COR-L47 (cell line): ENCODE measurements at places on chromosomes 4 and X.

DNA sequence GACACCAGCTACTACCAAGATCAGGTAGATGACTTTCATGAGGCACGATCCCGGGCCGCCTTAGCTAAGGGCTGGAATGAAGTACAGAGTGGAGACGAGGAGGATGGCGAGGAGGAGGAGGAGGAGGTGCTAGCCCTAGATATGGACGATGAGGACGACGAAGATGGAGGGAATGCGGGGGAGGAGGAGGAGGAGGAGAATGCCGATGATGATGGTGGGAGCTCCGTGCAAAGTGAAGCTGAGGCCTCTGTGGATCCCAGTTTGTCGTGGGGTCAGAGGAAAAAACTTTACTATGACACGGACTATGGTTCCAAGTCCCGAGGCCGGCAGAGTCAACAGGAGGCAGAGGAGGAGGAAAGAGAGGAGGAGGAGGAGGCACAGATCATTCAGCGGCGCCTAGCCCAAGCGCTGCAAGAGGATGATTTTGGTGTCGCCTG is 481 bp downstream of the UTP3 start:
- no peak for DNase-seq

DNA sequence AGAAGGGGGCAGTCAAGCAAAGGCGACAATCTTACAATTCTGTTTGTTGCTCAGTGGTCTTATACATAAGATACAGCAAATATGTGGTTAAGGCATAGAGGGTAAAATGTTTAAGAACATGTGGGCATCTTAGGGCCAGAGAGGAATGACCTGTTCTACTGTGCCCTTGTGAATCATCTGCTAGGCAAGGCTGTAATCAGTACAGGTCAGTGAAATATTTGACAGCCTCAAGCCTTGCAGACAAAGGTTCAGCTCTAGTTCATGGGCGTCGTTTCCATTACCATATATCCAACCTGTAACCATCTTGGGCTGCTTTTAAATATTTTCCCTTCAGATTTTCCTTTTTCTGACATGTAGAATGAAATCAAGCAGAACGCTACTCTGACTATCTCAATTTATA is 37.3 kb downstream of the AGA start:
- DNase-seq = no peak

- DNase-seq = no peak
Observed at GRCh38 chr4:57370691-57371090, 260.5 kb upstream of the IGFBP7 start.

GRCh38 chrX:13857804-13858203 is 40.9 kb upstream of the GPM6B start:
- DNase-seq = no peak

GRCh38 chr4:102477657-102478056 is 23.5 kb upstream of the NFKB1 start:
- no peak for DNase-seq

DNA sequence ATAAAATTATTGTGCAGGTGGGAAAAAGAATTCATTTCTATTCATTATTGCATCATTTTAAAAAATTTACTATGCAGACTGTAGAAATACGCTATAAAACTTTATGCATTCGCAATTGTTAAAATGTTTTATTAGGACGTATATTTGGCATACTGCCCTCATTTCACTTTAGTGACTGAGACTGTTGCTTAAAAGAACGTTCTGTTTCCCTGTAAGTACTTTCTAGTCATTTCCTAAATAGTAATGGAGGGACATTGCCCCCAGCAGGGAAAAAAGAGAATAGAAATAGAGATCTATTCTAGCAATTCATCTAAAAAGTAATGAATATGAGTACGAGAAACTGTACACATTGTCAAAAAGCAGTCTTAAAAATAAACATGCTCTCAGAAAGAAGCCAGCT is 1295.8 kb upstream of the TENM3 start:
- peak; percentile 40 for DNase-seq

GRCh38 chr4:91914176-91914804 is 389.5 kb upstream of the GRID2 start:
- DNase-seq = no peak

GRCh38 chr4:175092114-175092513 is 174.0 kb downstream of the ADAM29 start:
- no peak for DNase-seq

DNA sequence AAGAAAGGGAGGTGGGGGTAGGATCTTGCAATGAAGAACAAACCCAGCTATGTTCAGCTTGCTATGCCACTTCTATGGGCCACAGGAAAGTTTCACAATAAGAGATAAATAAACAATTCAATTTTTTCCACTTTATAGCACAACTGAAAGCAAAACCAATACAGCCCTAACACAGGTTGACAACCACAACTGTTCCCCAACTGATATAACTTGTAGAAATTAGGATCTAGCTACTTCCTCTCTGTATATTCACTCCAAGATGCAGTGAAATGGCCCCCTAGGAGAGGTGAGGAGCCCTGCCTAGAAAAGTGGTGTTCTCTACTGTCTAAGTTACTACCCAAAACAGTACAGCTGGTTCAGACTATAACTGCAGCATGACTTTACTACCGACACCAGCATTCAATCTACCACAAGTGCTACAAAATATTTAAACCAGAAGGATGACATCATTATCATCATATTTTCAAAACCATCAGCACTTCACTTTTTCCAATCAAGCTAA is 77.0 kb downstream of the FBXW7 start:
- DNase-seq = no peak

GRCh38 chr4:29309050-29309449 is 1411.1 kb upstream of the PCDH7 start:
- no peak for DNase-seq

- DNase-seq = no peak
Observed at GRCh38 chrX:104745152-104745551, 179.2 kb downstream of the IL1RAPL2 start.

DNA sequence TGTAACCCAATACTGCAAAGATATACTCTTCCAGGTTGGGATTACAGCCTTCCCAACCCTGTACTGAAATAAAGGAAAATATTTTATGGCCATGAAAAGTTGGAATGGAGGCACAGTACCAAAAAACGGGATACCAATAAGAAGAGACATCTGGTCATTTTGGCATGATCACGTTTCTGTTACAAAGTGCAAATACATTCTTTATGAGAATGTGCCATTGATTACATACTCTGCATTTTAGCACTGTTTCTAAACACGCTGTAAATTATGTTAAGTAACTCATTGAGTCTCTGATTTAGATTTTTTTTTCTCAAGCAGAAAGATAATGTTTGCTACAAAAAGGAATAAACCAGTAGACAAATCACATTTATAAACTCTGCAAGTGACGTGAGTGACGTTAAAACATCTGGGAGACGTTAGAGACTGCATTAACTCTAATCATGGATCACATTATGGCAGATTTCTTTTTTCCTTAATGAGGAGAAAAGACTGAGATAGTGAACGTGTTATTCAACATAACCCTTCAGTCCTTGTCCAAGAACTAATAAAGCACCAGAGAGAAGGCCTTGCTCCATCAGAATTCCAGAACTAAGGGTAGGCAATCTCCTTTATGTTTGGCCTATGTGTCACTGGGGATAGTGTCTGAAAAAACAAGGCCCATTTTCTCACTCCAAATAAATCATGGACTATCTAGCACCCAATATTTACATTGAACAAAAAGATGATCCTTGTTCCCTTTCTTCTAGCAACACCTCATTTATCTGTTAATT is 31.0 kb downstream of the UNC5C start:
- DNase-seq = no peak

DNA sequence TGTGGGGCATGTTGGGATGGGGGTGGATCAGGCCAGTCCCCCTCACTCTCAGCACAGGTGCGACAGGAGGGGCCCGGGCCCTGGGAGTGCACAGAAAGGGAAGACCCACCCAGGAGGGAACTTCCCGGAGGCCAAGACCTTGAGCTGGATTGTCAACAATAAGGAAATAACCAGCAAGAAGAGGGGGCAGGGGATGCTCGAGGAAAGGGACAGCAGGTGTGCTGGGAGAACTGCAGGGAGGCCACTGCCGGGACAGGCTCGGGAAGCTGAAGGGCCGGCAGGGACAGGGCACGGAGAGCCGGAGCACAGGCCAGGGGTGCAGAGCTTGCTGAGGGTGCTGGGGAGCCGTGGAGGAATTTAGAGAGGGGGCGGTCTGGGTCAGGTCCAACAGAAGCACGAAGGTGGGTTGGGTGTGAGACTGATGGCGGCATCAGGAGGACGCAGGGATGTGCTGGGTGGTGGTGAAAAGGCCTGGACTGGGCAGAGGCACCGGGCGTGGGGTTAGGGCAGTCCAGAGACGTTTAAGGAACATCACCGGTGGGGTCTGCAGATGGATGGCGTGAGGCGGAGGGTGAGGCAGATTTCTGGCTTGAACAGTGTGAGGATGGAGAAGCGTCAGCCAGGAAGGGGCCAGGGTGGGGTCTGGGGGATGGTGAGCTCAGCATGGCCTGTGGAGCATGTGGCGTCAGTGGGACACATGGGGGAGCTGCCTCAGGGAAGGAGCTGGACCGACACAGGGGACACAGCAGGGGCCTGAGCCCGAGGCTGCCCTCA is 54.8 kb downstream of the ADRA2C start:
- no peak for DNase-seq

GRCh38 chrX:154419688-154420401 is 8.5 kb downstream of the TAFAZZIN start:
- DNase-seq = peak; percentile 82

DNA sequence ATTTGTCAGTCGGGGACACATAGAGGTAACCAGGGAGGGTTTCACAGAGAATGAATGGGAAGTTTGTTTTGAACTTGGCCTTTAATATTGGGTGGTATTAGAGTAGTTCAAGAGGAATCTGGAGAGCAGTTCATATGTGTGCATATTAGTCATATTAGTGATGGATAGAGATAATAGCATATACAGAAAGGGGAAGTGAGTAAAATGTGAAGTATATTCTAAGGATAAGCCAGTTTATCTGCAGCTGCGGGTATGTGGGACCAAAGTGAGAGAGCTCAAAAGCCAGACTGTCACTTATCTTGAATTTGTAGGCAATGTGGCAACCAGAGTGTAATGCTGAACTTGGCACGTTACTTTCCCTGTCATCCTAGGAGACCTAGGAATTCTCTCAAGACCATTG is 169.9 kb downstream of the AFF2 start:
- DNase-seq = no peak

- DNase-seq = peak; percentile 33
Observed at GRCh38 chr4:24988776-24989175, 42.0 kb downstream of the LGI2 start.

- DNase-seq = peak; percentile 20
Observed at GRCh38 chr4:182604161-182604622, 313.0 kb downstream of the DCTD start.

GRCh38 chr4:47619691-47620090 is 134.6 kb downstream of the ATP10D start:
- DNase-seq = no peak

- DNase-seq = no peak
Observed at GRCh38 chr4:16860516-16860915, 37.9 kb downstream of the LDB2 start.

GRCh38 chr4:72951628-72952027 is 117.9 kb downstream of the COX18 start:
- DNase-seq = no peak

DNA sequence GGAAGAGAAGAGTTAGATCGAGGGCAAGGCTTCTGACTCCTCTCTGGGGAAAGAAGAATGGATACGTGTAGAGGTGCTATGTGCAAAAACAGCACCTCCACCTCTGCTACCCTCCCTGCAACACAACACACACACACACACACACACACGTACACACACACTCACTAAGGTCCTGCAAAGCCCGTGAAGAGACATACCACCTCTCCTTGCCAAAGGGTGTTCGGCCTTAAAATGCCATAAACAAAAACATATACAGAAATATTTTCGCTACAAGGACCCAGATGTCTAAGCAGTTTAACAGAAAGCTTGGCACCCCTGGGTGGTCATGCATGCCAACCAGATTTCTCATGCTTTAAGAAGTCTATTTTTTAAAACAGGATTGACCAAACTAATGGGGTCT is 1.5 kb downstream of the TIFA start:
- DNase-seq = no peak

- DNase-seq = no peak
Observed at GRCh38 chrX:147226801-147227200, 412.3 kb upstream of the CXorf51A start.

DNA sequence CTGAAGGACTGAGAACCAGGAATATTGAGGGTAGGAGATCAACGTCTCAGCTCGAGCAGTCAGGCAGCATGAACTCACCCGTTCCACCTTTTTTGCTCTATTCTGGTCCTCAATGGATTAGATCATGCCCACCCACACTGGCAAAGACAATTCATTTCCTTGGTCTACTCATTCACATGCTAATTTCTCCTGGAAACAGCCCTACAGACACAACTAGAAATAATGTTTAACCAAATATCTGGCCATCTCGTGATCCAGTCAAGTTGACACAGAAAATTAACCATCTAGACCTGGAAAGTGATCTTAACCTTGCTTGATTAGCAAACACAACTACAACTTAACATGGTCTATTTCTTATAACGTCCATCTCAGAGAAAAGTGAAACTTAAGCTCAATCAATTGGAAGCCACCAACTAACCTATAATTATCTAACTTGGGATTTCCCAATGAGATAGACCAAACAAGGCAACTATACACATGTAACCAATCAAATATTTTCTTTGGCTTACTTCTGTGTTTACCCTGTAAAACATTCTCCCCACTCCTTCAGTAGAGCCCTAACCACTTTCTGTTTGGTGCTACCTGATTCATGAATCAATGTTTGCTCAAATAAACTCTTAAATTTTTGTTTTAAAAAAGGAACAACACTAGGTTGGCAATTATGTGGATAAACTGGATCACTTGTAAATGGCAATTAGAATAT is 69.7 kb upstream of the MAMLD1 start:
- no peak for DNase-seq

DNA sequence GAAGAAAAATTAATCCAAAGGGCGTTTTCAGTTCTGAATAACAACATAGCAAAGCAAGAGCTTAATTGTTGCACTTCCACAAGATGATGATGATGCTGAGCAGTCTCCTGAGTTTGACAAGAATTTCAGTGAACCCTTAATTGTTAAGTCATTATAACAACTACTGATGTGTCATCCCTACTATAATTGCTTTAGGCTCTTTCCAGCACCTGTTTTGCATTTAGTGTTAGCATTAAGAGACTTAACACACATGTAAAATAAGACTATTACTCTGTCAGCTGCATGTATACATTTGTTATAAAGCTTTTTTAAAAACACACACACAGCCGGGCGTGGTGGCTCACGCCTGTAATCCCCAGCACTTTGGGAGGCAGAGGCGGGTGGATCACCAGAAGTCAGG is 37.9 kb upstream of the GALNT7 start:
- no peak for DNase-seq

GRCh38 chrX:72604112-72604511 is 31.5 kb upstream of the HDAC8 start:
- no peak for DNase-seq

DNA sequence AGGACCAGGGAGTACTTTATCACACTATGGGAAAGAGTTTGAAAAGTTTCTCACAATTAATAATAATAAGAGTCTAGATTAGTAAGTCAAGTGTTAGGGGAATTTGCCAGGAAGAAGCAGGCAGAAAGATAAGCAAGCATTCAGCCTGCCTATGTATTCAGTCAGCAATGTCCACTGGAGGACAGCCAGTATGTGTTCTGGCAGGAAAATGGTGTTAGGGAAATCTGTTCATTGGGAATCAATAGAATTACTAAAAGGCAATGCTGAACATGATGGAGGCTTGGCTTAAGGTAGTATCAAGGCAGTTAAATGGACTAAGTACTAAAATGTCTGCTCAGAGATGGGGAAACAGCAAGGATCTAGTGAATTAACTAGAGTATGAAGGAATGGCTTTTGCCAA is 221.2 kb downstream of the PPP4R3C start:
- no peak for DNase-seq

- DNase-seq = no peak
Observed at GRCh38 chrX:105882581-105883275, 60.4 kb downstream of the NRK start.
